ENCODE measurements at places on chromosomes 7 and 10. TPM values are rescaled to one million over a fixed set of nuclear protein-coding genes. Genes with fewer than 3 reads are reported as not detected.

Gene CDC123
- total RNA-seq, result 178 TPM

Gene FAM25A
- not detected for total RNA-seq

Gene PRLHR
- 1.2 TPM for total RNA-seq

Gene PBLD
- total RNA-seq, result 14.3 TPM

Gene PALD1
- 3.3 TPM for total RNA-seq

Gene PVRIG
- total RNA-seq, result 2.2 TPM

Gene ANXA8
- not detected for total RNA-seq

Gene KCND2
- 0.16 TPM for total RNA-seq

Gene STRIP2
- total RNA-seq, result 1.7 TPM

Gene TNKS2
- total RNA-seq, result 42.6 TPM

Gene FGFBP3
- 0.84 TPM for total RNA-seq

Gene VAX1
- total RNA-seq, result not detected

Gene EN2
- total RNA-seq, result 0.78 TPM

Gene NPSR1
- total RNA-seq, result not detected

Gene ZNF789
- 14.7 TPM for total RNA-seq

Gene OR9A2
- total RNA-seq, result not detected

Gene TMEM213
- not detected for total RNA-seq

Gene SPACDR
- total RNA-seq, result 0.64 TPM

Measured in motor neuron (in vitro differentiated cells).